ENCODE measurements at places on chromosomes 3 and 15. TPM values are rescaled to one million over a fixed set of nuclear protein-coding genes. Genes with fewer than 3 reads are reported as not detected.

DNA sequence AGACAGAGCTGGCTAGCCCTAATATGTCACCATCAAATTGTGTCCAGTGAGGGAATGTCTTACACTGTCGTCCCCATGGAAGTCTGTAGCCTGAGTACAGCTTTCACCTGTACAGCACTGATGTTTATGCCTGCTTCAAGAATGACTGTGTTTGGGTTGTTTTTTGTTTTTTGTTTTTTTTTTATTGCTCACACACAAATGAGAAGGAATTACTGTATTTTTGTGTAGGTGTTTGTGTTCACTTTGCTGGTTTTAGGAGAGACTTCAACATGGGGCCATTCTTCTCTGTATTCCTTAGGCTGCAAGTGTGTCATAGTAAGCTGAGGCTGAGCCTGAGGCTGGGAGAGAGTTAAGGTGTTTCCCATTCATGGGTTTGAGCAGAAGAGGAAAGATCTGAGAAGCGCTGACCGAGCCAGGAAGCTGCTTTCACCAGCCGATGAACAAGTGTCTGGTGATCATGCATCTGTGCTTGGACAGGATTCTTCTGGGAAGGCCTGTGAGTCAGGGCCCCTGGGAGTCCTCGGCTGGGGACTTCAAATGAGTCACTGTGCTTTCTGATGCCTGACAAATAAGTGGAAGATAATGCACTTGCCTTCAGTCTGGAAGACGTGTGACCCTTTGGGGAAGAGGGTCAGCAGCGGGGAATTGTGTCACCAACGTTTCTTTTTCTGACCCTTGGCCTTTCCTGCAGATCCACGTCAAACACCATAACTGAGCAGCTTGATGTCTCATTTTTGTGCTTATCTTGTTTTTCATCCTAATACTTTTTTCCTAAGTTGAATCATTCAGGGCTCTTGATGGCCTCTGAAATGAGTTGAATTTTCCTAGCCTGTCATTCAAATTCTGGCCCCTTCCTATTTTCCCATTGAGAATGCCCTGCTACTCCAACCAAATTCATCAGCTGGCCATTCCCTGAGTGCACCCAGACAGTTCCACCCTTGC lies 36.7 kb upstream of the ZBTB38 start:
- no peaks in the 10 kb centered on the region for H3K4me1 ChIP-seq
- no peaks in the 10 kb centered on the region for H3K27me3 ChIP-seq
- no peak overlapping the region for H3K4me3 ChIP-seq
- H3K27ac ChIP-seq = no peak overlapping the region
- no peak for DNase-seq

DNA sequence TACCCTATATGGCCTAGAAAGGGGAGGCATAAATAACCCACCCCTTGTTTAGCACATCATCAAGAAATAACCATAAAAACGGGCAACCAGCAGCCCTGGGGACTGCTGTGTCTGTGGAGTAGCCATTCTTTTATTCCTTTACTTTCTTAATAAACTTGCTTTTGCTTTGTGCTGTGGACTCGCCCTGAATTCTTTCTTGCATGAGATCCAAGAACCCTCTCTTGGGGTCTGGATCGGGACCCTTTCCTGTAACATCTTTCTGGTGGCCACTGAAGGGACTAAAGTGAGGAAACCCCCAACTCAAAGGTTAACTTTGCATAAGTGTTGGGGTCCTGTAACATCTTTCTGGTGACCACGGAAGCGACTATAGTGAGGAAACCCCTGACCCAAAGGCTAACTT lies 15.7 kb upstream of the HHATL start:
- H3K27ac ChIP-seq = no peak overlapping the region
- no peaks in the 10 kb centered on the region for H3K36me3 ChIP-seq
- no peak overlapping the region for H3K4me3 ChIP-seq
- no peak for DNase-seq
- H3K4me1 ChIP-seq = no peaks in the 10 kb centered on the region

- H3K4me1 ChIP-seq = no peaks in the 10 kb centered on the region
- no peak overlapping the region for H3K27ac ChIP-seq
- H3K27me3 ChIP-seq = no peaks in the 10 kb centered on the region
- H3K36me3 ChIP-seq = no peaks in the 10 kb centered on the region
- no peak for DNase-seq
- no peak overlapping the region for H3K4me3 ChIP-seq
These were observed 12.2 kb upstream of the SNRPA1 start for GRCh38 chr15:101307048-101307896.

The TMEM87A gene
- 56.6 TPM for total RNA-seq

- H3K4me3 ChIP-seq = no peak overlapping the region
- no peak overlapping the region for H3K27ac ChIP-seq
- no peak for DNase-seq
- H3K36me3 ChIP-seq = no peaks in the 10 kb centered on the region
- H3K27me3 ChIP-seq = no peaks in the 10 kb centered on the region
These were observed 901.7 kb downstream of the PLOD2 start for GRCh38 chr3:145259166-145259880.

- H3K4me1 ChIP-seq = no peaks in the 10 kb centered on the region
- no peak overlapping the region for H3K27ac ChIP-seq
- no peaks in the 10 kb centered on the region for H3K27me3 ChIP-seq
- H3K4me3 ChIP-seq = no peak overlapping the region
These were observed 234.8 kb downstream of the PTPRG start for GRCh38 chr3:61796088-61796680.

GRCh38 chr15:61851955-61852354 lies 208.3 kb downstream of the VPS13C start:
- H3K27ac ChIP-seq = no peak overlapping the region
- peaks cover 13% of the 10 kb centered on the region for H3K4me1 ChIP-seq
- peaks cover 4% of the 10 kb centered on the region for H3K36me3 ChIP-seq
- no peak overlapping the region for H3K4me3 ChIP-seq
- H3K27me3 ChIP-seq = no peaks in the 10 kb centered on the region

DNA sequence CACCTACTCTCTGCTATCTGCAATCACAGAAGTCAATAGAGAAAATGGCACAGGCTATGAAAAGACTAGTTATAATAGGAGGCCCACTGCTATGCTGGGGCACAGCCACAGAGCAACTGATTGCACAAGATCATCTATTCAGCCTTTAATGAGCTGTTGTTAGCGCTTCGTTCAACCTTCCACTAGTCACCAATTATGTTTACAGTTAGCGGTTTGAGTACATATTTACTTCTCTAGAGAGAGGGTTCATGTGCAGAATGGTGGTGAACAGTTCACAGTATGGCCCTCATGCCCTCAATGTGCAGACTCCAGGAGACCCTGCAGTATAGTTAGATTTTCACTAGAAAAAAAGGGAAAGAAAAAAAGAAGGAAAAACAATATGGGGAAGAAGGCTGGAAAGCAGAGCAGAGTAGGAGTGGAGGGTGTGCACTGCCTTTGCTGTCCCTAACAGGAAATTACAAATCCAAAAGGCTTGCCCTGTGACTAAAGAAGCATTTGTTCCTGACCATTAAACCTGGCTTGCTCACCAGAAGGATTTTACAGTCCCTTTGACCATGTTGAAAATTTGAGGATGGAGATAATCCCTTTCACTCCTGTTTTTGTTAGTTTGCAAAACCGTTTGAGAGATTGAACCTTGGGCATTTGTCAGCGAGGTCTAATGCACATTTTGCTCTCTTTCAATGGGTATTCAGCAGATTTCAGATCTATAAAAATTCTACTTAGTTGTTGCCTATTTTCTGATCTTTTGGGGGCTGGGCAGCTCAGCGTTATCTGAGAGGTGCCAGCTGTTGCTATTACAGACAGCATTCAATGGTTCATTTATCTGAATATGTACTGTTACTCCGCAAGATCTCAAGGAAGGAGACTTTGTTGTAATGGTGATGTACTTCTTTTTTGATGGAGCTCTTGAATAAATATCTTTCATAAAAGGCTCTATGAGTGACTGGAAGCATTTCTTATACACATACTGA lies 296.1 kb downstream of the LSAMP start:
- DNase-seq = no peak
- no peaks in the 10 kb centered on the region for H3K27me3 ChIP-seq
- no peaks in the 10 kb centered on the region for H3K4me1 ChIP-seq
- H3K27ac ChIP-seq = no peak overlapping the region
- H3K4me3 ChIP-seq = no peak overlapping the region
- H3K36me3 ChIP-seq = no peaks in the 10 kb centered on the region

DNA sequence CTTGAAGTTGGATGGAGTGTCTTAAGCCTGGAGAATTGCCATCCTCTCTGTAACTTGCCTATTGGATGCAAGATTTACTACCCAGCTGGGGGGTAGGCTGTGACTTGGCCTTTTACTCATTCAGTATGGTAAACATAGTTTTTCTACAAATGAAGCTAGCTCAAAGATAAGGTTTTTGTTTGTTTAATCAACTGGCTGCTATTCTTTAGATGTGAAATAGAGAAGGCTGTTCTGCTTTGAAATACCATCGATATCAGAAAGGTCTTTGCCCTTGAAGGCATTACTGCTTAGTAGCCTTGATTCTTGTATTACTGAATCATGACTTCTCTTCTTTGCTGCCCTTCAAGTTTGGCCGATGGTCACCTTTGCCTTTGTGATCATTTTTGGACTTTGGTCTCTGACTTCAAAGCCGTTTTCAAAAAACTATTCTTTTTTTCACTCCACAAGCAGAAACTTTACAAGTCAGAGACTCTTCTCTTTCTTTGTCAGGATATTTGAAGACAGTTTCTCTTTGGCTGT lies 83.1 kb downstream of the GAP43 start:
- DNase-seq = no peak
- no peak overlapping the region for H3K4me3 ChIP-seq
- no peaks in the 10 kb centered on the region for H3K27me3 ChIP-seq
- no peaks in the 10 kb centered on the region for H3K36me3 ChIP-seq

- H3K27me3 ChIP-seq = no peaks in the 10 kb centered on the region
- DNase-seq = no peak
- H3K4me3 ChIP-seq = no peak overlapping the region
- H3K27ac ChIP-seq = no peak overlapping the region
- no peaks in the 10 kb centered on the region for H3K36me3 ChIP-seq
These were observed 101.5 kb downstream of the MYRIP start for GRCh38 chr3:39910826-39911464.

The STX19 gene
- total RNA-seq = not detected

Data from CD4-positive, alpha-beta memory T cell (primary cell).